Endothelial cell (in vitro differentiated cells): ENCODE measurements at places on chromosomes 5 and 9.
A peak's percentile ranks its signal among the peaks of the same experiment; 100 is the strongest.

DNA sequence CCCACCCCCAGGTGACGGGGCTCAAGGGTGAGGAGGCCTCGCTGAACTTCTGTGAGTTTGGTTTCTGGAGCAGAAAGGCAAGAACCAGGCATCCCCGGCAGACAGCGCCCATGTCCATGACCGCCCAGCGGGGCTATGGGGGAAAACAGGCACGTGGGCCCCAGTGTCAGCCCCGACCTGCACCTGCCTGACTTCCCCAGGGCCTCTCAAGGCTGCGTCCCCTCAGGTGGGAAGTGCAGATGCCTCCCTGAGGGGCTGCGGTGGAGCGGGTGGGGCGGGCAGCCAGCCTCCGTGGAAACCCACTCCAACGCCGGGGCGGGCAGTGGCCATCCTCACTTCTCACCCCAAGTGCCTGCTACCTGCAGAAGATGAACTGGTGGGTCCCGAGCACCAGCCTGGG is 6.9 kb upstream of the CARD9 start:
- no peak for DNase-seq

- no peak for DNase-seq
These were observed 64.8 kb downstream of the HMCN2 start for GRCh38 chr9:130330202-130330862.

GRCh38 chr5:66814146-66814991 is 218.2 kb downstream of the MAST4 start:
- peak; percentile 50 for DNase-seq

GRCh38 chr5:53434541-53434940 is 45.9 kb upstream of the FST start:
- no peak for DNase-seq

DNA sequence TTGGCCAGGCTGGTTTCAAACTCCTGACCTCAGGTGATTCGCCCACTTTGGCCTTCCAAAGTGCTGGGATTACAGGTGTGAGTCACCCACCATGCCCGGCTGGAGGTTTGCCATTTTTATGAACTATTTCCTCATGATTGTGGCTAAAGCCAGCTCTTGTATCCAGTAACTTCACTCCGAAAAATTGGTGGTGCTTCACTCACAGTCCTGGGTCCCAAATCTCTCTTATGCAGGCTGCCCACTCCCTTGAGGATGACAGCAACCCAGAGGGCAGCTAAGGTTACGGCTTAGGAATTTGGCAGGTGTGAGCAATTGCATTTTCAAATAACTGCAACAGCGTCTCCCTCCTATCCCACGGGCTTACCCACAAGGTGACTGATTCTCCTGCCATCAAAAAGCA is 23.4 kb upstream of the FUBP3 start:
- DNase-seq, result no peak

GRCh38 chr9:124887832-124888231 is 25.9 kb downstream of the ARPC5L start:
- DNase-seq, result no peak

GRCh38 chr5:132641841-132642240 is 16.1 kb upstream of the IL13 start:
- no peak for DNase-seq

GRCh38 chr5:72231991-72232703 is 87.9 kb downstream of the MRPS27 start:
- DNase-seq, result no peak

DNA sequence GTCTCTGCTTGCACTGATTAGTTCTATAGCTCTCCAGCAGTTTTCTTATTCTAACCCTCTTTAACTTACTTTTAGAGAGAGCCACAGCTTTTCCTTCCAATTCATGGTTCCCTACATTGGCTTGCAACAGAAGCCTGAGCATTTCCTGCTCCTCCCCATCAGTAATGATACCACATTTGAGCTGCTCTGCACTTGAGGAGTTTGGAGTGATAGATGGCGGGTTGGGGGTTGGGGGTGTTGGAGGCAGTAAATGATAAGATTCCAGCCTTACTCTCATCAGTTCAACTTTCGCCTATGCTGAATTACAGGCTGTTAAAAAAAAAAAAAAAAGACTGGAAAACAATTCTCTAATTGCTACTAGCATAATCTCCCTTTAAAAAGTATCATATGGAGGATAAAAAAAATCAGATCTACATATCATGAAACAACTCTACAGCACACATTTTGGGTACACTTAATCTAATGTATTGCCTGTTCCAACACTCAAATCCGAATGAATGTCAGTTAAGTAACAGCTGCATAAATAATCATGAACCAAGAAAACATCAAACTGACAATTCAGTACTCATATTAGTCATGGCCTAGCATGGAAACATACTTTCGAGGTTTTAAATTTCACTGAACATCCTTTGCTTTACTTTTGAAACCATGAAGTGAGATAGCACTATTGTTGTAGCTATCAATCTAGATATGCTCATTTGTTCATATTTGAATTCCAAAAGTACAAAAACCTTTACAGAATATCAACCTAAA is 224.7 kb downstream of the NFIB start:
- DNase-seq, result no peak

GRCh38 chr5:176904276-176904675 is 5.1 kb upstream of the HK3 start:
- DNase-seq, result no peak

- DNase-seq, result no peak
These were observed 273.4 kb downstream of the KCNN2 start for GRCh38 chr5:114634967-114635901.
